Activated naive CD4-positive, alpha-beta T cell (primary cell): ENCODE measurements at places on chromosomes 6 and 20.

- no peak for DNase-seq
Measured at GRCh38 chr20:15364781-15365180, 1027.4 kb upstream of the FLRT3 start.

DNA sequence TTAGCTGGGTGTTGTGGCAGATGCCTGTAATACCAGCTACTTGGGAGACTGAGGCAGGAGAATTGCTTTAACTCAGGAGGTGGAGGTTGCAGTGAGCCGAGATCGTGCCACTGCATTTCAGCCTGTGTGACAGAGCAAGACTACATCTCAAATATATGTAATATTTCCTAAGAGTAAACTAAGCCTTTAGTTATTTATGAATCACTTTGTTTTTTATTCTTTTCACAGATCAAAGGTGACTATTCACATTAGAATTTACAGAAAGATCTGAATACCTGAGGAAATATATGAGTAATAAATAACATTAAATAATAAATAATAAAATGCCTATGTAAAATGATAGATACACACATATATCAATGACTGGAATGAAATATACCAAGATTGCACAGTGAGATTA, 630.8 kb upstream of the IMPG1 start:
- no peak for DNase-seq

GRCh38 chr6:147022041-147022440, 182.2 kb upstream of the STXBP5 start:
- DNase-seq, result no peak

DNA sequence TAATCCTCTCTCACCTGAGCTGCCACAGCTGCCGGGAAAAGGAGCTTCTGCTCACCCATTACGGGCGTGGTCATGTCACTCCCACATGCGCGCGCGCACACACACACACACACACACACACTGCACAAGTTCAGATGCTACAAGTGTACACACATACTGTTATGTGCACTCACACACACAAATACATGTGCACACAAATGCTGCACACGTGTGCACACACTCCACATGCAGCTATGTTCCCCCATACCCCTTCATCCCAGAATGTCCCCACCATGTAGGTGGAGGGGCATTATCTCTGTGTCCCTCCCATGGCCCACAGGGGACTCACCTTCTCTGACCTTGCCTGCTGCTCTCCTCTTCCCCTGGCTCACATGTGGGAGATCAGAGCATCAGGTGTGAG, 37.3 kb downstream of the GNAS-AS1 start:
- no peak for DNase-seq

- no peak for DNase-seq
Measured at GRCh38 chr20:19078448-19079373, 133.7 kb upstream of the SLC24A3 start.

DNA sequence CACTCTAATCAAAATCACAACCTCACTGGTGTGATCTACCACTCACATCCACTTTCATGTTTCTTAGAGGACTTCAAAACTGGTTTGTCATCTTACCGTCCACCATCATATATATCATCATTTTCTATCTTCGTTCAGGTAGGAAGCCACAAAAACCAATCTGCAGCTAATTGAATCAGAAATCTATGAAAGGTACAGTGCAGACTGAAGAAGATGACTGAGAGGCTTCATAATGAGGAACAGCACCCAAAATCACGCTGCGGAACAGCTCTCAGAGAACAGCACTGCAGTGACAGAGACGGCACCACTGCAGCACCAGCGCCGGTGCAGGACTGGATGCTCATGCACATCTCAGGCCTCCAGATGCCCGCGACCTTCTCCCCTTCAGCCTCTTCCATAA, 13.0 kb downstream of the GMDS start:
- no peak for DNase-seq

- DNase-seq, result no peak
Measured at GRCh38 chr20:57880571-57880892, 170.7 kb upstream of the PMEPA1 start.

DNA sequence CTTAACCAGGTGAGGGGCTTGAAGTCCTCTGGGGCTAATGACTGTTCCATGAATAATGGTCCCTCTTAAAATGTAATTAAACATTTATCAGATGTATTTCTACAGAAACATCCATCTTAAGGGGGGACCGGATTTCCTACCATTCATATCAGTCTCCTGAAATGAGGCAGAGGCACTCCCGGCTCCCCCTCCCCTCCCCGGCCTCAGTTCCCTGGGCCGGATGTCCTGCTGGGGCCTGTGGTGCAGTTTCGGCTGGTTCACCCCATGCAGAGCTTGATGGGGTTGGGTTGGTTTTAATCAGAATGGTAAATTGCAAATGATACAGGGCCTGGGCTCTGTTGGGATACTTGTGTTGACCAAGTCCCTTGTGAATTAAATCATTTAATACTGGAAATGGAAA, 349.4 kb downstream of the PREX1 start:
- DNase-seq, result no peak

DNA sequence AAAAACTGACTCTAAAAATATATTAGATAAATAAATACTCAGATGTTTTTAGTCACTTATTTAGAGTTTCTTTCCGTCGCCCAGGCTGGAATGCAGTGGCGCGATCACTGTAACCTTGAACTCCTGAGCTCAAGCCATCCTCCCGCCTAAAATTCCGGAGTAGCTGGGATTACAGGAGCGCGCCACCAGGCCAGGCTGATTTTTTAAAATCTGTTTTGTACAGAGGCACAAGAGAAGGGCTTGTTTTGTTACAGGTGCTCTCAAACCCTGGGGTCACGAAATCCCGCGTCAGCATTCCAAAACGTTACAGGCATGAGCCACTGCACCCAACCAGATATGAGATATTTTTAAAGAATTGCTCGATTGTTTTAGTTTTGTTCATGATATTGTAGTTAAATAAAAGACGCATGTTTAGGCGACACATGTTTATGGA, 40.7 kb upstream of the BTN3A2 start:
- no peak for DNase-seq

DNA sequence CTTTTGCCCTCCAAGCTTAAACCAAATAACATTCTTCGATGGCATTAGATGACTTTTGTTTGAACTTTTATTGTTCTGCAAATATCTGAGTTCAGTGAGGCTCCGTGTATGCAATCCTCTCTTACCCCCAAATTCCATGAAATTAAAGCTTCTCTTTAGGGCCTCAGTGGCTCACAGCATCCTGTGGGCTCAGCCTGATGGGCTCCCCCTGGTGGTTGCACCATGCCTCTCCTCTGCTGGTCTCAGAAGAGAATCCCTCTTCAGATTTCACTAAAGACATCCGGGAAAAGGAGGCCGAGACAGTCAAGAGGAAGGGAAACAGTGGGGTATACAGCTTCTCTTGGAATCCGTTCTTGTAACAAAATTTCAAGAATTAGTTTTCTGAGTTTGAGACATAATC, 331.6 kb upstream of the NT5E start:
- no peak for DNase-seq

DNA sequence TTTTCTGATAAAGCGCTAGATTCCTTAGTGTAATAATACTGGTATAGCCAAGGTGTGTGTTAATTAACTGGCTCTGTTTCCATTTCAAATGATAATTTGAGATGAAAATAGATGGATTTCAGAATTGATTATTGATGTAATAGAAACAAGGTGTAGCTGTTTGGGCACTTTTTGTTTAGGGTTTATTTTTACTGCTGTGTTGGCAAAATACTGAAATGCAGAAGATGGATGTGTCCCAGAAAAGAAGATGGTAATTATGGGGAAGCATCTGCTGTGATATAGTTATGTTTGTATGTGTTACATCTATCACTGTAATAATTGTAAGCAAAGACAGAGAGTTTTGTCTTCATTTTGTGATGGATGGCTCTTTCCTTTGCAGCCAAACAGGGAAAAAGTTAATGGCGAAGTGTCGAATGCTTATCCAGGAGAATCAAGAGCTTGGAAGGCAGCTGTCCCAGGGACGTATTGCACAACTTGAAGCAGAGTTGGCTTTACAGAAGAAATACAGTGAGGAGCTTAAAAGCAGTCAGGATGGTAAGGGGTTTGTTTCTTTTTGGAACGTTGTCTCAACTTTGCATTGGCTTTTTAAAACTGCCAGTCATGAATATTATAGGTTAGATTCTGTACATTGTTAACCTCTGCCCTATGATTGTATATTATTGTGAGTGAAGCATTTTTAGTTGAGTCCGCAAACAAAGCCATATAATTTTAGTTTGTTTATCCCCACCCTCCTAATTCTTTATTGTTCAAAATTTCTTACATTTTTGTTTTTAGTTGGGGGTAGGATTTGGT, 8.6 kb upstream of the ACAT2 start:
- DNase-seq, result no peak

DNA sequence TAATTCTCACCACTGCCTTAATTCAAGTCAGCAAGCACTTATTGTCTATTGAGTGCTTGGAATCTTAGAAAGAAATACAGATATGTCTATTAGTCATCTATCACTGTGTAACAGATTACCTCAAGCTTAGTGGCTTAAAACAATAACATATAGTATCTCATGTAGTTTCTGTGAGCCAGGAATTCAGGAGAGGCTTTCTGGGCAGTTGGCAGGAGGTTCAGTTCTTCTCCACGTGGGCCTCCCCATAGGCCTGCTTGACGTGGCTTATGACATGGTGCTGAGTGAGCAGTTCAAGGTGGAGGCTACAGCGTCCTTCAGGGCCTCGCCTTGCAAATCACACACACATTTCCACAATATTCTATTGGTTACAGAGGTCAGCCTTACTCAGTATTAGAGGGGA, 69.7 kb downstream of the DTD1 start:
- DNase-seq, result no peak

DNA sequence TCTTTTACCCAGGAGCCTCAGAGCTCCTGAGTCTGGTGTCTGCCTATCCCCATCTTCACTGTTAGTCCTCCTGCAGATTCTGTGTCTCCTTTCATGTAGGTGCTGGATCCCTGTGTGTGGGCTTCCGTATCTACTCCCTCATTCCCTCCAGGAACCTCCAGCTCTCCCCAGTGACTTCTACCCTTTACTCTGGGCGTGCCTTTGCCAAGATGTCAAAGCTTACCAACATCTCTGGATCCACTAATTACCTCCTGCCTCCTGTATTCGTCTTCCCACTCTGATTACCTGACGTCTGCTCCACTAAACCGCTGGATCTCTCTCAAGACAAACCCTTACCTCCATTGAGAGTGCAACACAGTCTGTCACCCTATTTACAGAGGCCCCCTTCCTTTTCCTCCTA, 2.2 kb upstream of the C6orf136 start:
- no peak for DNase-seq

GRCh38 chr20:7736336-7736735, 203.9 kb downstream of the HAO1 start:
- no peak for DNase-seq

DNA sequence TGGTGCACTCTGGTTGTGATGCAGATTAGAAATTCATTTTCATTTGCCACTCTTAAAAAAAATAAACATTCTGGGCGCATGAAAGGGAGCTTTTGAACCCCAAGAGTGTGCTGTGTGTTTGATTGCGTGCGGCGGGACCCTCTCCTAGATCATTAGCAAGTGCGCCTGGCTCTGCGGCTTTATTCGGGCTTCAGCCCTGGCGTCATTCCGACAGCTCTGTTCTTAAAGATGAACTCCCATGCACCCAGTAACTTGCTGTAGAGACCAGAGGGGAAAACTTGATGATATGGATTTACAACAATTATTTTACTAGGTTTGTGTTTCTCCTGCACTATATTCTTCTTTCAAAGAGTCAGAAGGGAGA, 48.9 kb upstream of the ARMC2 start:
- DNase-seq, result no peak

GRCh38 chr20:63064310-63064709, 57.5 kb upstream of the BHLHE23 start:
- no peak for DNase-seq

DNA sequence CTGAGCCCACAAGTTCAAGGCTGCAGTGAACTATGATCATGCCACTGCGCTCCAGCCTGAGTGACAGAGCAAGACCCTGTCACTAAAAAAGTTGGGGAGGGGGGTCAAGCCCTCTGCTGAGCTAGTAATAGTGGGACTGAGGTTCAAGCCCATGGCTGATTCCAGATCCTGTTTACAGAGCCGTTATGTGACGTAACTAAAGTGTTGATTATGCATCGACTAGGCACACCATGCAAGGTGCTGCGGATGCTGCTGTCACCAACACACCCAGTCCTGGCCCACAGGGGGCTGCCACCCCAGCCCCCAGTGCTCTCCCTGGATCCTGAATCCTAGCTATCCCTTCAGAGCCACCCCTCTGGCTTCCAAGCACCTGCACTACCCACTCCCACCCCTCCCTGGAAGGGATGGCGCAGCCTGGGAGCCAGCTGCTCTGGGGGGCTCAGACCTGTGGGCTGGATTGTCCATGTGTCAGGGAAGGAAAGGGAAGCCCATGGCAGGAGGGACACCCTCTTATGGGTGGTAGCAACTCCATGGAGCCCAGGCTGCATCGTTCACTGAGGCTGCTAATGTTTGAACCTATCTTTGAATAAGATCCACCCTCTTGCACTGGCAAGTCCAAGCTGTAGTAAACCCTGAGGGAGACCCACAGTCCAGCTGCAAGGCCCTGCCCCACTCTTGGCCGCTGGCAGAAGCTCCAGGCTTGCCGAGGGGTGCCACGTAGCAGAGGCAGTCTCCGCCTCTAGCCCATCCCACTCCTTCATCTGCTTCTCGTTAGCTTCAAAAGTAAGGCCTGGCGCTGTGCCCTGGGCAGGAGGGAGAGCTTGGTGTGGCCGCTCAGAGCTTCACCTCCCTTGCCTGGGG, 95.0 kb downstream of the SNX5 start:
- no peak for DNase-seq

DNA sequence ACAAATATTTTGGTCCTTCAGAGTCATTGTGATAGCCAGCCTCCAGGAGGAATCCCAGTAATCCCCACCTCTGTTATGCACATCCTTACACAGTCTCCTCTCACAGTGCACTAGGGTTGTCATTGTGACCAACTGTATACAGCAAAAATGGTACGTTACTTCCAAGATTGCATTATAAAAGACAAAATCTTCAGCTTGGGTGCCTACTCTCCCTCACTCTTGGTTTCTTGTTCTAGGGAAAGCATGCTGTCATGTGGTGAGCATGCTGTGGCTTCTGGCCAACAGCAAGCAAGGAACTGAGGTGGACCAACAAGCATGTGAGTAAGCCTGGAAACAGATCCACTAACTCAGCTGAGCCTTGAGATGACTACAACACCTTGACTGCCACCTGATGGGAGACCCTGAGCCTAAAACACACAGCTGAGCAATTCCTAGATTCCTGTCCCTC, 130.1 kb upstream of the DST start:
- DNase-seq, result no peak
